ENCODE measurements at places on chromosomes 4 and X. TPM values are rescaled to one million over a fixed set of nuclear protein-coding genes. Genes with fewer than 3 reads are reported as not detected.

DNA sequence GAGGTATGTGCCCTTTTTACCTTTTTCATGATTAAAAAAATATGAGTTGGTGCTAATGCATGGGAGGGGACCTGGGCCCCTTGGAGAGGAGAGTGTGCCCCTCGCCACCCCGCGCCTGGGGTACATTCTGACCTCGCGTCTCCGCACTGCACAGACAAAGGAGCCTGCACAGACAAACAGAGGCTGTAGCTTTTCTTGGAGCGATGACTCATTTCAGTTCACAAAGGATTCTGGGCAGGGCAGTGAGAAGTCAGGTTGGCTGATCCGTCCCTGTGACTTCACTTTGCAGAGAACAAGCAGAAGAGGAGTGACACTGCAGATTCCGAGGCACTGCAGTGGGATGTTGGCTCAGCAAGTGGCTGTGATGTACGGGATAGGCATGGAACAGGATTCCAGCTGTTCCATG is 82.9 kb downstream of the STOX2 start:
- peak; percentile 88 for DNase-seq
- H3K27ac ChIP-seq, result peak overlapping the region; percentile 60
- peaks cover 14% of the 10 kb centered on the region for H3K4me1 ChIP-seq
- H3K27me3 ChIP-seq, result no peaks in the 10 kb centered on the region
- peak overlapping the region; percentile 59 for H3K4me3 ChIP-seq

DNA sequence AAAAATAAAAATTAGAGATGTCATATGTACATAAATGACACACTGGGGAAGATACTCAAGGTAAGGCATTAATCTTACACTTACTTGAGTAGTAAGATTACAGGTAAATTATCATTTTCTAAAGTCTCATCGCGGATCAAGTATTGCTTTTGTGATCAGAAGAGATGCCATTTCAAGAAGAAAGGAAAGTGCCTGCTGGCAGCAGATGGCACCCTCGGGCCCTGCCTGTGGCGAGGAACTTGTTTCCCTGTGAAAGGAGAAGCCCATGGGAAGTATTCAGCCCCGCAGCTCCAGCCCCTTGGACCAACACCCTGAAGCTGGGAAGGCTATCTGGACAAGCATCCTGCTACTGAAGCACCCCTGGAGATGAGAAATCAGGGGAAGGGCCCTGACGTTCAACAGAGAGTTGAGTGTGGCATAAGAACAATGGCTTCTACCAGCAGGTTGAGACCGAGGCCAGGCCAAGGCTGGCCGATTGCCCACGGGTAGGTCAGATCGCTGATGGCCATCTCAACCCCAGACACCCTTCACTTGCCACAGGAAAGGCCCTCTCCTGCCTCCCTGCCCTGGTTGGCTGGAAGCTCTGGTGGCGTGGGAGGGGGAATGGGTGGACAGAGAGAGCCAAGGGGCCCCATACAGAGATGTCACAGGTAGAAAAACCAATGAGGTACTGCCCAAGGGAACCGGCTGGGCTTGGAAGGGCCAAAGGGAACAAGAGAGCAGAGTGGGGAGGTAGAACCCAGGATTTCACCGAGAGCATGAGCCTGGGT is 18.8 kb upstream of the MXD4 start:
- no peak for DNase-seq
- H3K4me3 ChIP-seq, result no peak overlapping the region
- H3K27me3 ChIP-seq, result no peaks in the 10 kb centered on the region
- H3K36me3 ChIP-seq, result no peaks in the 10 kb centered on the region

DNA sequence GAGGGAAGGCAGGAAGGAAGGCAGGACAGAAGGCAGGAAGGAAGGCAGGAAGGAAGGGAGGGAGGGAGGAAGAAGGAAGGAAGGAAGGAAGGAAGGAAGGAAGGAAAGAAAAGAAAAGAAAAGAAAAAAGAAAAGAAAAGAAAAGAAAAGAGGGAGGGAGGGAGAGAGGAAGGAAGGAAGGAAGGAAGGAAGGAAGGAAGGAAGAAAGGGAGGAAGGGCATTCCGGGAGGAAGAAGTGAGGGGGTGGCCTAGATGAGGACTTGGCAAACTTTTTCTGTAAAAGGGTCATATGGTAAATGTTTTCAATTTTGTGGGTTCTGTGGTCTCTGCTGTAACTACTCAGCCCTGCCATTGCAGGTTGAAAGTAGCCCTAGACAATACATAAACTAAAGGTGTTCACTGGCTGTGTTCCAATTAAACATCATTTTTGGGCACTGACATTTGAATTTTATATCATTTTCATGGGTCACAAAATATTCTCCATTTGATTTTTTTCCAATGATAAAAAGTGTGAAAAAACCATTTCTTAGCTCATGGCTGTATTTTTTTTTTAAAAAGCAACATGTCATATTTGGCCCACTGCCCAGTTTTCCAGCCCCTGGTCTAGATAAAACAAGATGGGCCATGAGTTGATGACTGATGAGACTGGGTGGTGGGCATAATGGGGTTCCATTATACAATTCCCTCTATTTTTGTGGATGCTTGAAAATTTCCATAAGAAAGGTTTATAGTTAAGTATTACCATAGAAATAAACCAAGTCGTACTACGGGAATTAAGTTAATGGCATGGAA is 3.1 kb downstream of the ZNF630 start:
- no peak for DNase-seq
- no peaks in the 10 kb centered on the region for H3K4me1 ChIP-seq
- H3K27ac ChIP-seq, result no peak overlapping the region
- no peaks in the 10 kb centered on the region for H3K27me3 ChIP-seq
- H3K36me3 ChIP-seq, result no peaks in the 10 kb centered on the region

The GPRASP2 gene
- 10.9 TPM for total RNA-seq

The P2RY8 gene
- under 0.01 TPM for total RNA-seq

GRCh38 chrX:101462892-101463291 is 22.4 kb upstream of the ARMCX4 start:
- no peaks in the 10 kb centered on the region for H3K4me1 ChIP-seq
- no peak overlapping the region for H3K27ac ChIP-seq
- no peaks in the 10 kb centered on the region for H3K27me3 ChIP-seq
- peak; percentile 10 for DNase-seq

Measured in osteoblast (primary cell).